Neural crest cell (in vitro differentiated cells): ENCODE measurements at places on chromosomes 2 and 18.

GRCh38 chr2:215479121-215479520, 43.3 kb upstream of the FN1 start:
- DNase-seq = no peak

DNA sequence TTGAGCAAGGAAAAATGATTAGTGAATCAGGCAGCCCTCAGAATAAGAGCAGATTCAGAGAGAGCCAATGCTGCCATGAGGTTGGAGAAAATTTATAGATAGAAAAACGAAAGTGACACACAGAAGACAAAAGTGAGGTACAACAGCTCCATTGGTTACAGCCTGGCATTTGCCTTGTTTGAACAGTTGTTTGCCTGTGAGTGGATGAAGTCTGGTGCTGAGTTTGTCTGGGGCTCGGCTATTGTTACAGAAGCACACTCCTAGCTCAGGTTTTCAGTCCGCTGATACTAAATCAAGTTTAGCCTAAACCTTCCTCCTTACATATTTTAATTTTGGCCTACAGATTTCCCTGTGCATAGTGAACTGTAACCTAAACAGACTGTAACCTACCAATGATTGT, 387.8 kb upstream of the RAB12 start:
- DNase-seq = no peak

- no peak for DNase-seq
These were observed 215.2 kb upstream of the LRRTM1 start for GRCh38 chr2:80519699-80520291.

- no peak for DNase-seq
These were observed 292.5 kb downstream of the CNTNAP5 start for GRCh38 chr2:124317628-124318027.

DNA sequence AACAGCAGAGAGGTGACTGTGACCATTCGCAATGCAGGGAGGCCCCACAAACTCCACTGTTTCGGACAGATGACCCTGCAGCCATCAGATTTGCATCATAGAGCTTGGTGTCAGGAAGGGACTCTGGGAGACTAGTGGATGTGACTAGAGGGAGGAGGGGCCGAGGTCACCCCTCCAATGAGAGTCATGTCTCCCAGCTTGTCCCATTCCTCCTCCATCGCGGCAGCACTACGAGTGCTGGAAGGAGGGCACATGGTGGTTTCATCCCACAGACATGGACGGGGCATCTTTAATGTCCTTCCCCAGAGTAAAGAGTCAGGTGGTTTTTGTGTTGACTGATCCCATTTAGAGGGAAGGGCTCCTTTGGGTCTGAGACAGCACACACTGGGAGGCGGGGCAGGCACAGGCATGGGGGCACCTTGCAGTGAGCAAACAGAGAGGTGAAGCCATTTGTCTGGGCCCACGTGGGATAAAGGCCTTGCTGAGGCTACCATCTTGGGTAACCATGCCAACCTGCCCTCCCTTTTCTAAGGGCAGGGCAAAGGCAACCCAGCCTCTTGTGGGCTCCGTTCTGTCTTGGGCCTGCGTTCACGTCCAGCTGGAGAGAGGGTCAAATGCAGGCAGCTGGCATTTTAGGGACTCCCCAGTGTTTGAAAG, 208.1 kb downstream of the ASB1 start:
- DNase-seq = no peak

DNA sequence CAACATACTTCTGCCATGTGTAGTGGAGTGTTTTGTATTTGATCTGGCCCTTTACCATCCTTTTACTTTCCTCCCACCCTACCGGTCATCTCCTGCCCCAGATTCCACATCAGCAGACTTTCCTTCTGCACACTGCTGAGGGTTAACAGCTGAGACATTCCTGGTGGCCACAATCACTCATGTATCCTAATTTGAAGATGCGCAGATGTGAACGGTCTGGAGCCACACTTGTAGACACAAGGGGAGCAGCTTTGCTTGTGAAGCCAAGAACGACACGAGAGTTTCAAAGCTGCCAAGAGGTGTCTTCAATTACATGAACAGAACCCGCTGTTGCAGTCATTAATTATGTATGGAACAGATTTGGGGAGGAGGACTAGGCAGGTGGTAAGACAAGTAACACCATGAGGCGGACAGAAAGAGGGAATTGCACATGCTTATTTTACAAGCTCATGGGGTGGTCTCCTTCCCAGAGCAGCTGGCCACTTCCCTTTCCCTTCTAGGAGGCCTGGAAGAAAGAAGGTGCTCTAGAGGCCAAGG, 260.7 kb upstream of the KLHL29 start:
- DNase-seq = no peak

- no peak for DNase-seq
These were observed 371.8 kb upstream of the HS6ST1 start for GRCh38 chr2:128690431-128690830.

- no peak for DNase-seq
These were observed 45.1 kb upstream of the RBMS1 start for GRCh38 chr2:160538559-160539355.

- DNase-seq = no peak
These were observed 523.4 kb downstream of the CCDC85A start for GRCh38 chr2:56707218-56707617.

DNA sequence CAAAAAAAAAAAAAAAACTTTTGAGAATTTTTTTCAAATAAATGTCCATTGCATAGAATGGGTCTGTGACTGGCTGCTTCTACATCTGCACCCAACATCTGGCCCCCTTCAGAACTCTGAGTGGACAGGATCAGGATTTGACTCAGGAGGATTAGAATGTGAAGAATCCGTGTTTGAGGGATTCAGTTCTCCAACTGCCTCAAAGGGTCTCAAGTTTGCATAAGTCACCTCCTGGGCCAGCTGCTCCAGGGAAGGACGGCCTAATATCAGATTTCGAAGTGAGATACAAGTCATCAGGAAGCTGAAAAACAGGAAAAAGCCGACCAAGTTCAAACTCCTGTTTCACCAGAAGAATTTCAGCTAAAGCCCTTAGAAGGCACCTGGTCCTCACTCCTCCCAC, 10.9 kb downstream of the MAT2A start:
- no peak for DNase-seq

GRCh38 chr2:53450923-53451322, 316.7 kb upstream of the CHAC2 start:
- no peak for DNase-seq

DNA sequence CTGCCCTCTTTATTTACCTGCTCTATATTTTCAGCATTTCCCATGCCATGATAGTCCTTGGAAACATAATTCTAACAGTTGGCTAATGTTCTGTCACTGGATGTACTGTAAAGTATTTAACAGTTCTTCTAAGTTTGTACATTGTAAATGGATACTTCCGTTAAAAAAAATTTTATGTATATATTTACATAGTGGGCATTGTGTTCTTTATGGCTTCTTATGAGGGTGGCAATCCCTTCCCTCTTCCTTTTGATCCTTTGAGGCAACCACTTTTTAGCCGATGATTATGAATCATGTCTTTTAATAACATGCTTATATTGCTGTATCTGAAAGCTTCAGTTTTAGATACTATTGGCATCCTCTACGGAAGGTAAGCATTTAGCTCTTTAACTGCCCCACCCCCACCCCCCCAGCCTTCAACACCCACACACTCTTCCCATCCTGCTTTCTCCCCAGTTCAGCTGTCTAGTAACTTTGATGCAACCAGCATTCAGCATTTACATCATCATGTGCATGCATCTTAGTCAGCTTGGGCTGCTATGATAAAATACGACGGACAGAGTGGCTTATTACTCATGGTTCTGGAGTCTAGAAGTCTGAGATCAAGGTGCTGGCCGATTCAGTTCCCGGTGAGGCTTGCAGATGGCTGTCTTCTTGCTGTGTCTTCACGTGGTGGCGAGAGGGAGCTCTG, 21.0 kb upstream of the EDAR start:
- DNase-seq = no peak

- DNase-seq = peak; percentile 0
These were observed 209.6 kb downstream of the CYP26B1 start for GRCh38 chr2:71938108-71938507.

GRCh38 chr2:12488352-12489318, 228.1 kb upstream of the TRIB2 start:
- DNase-seq = no peak

- no peak for DNase-seq
These were observed 161.8 kb downstream of the LNPK start for GRCh38 chr2:175840256-175840655.

DNA sequence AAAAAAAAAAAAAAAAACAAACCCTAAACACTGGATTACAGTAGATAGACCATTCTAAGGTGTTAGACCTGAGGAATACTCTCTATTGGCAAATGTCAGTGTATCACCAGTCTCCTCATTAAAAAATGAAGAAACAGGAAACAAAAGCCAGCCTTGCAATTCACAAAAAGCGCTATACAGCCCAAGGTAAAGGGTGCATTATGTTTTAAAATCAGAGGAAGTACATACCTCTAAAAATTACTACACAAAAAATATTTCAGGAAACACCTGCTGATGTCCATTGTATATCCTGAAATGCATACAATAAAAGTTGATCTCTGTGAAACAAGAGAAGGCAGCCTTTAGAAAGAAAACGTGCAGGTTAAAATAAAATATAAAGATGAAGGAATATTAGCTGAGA, 54.9 kb upstream of the TSPYL6 start:
- no peak for DNase-seq

- no peak for DNase-seq
These were observed 765.8 kb downstream of the METTL4 start for GRCh38 chr18:1805521-1805920.

- no peak for DNase-seq
These were observed 184.8 kb upstream of the SOX11 start for GRCh38 chr2:5507367-5507766.

DNA sequence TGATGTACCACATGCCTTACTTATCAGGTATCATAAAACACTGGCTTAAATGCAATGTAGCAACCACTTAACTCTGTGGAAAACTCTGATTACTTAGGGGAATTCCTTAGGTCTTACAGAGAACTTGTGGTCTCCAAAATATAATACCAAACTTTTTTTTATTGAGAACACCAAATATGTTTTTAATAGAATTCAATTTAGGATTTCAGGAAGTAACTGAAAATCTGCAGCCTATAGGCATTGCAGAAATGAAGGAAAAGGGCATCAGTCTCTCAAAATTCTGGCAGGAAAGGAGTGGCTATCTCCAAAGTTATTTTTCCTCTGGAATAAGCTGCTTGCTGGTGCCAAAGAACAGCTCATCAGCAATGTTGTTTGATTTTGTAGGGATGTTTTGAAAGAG, 105.3 kb upstream of the UGP2 start:
- DNase-seq = no peak

GRCh38 chr2:63842149-63843061, 709 bp downstream of the UGP2 start:
- no peak for DNase-seq

- DNase-seq = no peak
These were observed 527.6 kb downstream of the SATB2 start for GRCh38 chr2:198930170-198930569.

DNA sequence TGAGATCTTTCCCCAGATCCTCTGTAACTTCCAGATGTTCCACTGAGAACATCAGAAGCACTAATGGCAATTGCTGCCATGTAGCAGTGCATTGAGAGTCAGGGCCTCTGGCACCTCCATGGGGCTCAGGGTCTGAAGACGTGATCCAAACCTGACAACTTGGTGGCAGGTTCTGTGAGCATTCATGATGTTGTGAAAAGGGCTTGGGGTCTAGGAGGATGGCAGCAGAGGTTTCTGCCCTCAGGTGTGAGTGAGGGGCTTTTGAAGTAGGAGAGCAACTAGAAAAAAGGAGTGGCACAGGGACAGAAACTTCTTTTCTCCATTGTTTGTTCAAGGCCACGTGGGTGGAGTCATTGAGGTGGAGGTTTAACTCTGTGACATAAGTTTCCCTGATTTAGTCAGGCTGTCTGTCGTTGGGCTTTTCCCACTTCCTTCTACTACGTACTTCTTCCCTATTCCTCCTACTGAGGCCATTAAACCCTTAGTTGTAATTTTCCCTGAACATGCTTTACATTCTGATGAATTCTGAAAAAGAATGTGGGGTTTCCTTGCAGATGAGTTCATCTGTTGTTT, 13.1 kb downstream of the CFLAR start:
- no peak for DNase-seq

DNA sequence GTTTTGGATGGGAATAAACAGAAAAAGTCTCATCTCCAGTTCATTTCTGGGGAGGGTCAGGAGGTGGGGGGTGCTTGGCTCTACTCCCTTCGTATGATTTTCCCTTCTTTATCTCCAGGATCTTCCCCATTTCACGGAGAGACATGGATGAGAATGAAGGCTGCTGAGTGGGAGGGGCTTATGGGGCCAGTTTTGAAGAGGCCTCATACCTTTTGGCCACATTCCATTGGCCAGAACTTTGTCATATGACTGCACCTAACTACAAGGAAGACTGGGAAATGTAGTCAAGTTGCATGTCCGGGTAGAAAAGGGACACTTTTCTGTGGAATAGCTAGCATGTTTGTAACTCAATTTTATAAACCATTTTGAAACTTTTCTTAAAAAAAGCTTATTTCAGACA, 117.6 kb downstream of the NEDD4L start:
- no peak for DNase-seq

DNA sequence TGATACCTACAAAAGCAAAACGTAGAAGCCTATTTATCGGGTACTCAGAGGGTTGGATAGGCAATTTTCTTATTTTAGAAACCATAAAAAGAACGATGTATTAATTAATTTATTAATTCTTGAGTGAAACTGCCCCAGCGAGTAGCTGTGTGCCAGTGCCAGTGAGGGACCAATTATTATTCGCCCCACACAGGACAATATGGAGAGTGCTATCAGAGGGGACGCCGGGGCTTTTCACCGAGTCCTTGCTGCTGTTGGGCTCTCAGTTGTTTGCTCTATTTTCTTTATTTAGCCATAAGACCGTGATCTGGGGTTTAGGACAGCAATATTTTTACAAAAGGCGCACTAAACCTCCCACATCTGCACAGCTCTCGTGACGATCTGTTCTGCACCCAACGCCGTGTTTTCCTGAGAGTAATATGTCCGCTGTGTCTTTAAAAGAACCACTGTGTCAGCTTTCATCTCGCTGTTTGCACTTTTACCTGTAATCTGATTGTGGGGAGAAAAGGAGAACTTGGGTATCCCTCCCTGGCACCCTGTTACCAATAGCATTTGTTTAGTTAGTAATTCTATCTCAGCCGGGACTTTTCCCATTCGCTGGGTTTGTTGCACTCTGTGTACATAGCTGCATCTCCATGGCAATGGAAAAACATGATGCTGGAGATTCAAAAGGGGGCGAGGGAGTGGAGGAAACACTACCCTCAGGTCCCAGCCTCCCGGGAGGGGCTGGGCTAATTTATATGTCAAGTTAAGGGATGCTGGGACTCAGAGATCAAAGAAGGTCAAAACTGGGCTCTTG, 30.1 kb upstream of the ZNF516 start:
- peak; percentile 34 for DNase-seq

DNA sequence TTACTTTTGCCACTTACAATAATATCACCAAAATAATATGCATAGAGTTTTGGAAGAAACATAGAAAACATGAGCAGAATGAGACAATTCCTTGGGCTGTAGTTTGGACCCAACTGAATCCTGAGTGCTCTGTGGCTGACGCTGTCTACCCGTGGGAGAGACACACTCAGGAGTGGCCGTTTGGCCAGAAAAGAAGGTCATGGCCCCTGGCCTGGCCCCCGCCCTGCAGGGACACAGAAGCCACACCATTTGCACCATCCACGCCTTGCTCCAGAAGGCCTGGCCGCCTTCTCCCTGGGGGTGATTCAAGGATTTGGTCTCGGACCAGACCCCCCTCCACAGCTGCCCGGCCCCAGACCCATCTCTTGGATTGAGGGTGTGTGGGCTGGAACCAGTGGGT, 6.4 kb upstream of the D2HGDH start:
- DNase-seq = no peak

- no peak for DNase-seq
These were observed 433.5 kb upstream of the LRATD1 start for GRCh38 chr2:14199040-14199439.

GRCh38 chr18:62374410-62374965, 49.4 kb downstream of the TNFRSF11A start:
- no peak for DNase-seq
